ENCODE measurements at places on chromosomes 11 and 22.

GRCh38 chr11:83174008-83174407, 17.1 kb downstream of the PCF11 start:
- no peak for DNase-seq

- no peak for DNase-seq
Observed at GRCh38 chr22:32917577-32918354, 116.3 kb downstream of the TIMP3 start.

- no peak for DNase-seq
Observed at GRCh38 chr11:111635706-111636045, 33.4 kb downstream of the SIK2 start.

DNA sequence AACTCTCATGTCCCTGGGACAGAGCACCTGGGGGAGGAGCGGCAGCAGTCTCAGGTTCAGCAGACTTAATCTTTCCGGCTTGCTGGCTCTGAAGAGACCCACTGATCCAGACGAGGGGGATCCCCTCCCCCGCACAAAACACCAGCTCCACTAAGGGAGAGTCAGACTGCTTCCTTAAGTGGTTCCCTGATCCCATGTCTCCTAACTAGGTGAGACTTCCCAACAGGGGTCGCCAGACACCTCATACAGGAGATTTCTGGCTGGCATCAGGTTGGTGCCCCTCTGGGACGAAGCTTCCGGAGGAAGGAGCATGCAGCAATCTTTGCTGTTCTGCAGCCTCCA, 157.2 kb upstream of the TMEM45B start:
- DNase-seq = no peak
